Daoy (cell line): ENCODE measurements at places on chromosomes 1 and 21. TPM values are rescaled to one million over a fixed set of nuclear protein-coding genes. Genes with fewer than 3 reads are reported as not detected.

CELA3A gene
- not detected in 2 replicates for total RNA-seq

- no peak for DNase-seq
Measured at GRCh38 chr21:45207839-45208626, 79.7 kb downstream of the POFUT2 start.

FLG gene
- 0.24 and 0.34 TPM in 2 replicates for total RNA-seq

DNA sequence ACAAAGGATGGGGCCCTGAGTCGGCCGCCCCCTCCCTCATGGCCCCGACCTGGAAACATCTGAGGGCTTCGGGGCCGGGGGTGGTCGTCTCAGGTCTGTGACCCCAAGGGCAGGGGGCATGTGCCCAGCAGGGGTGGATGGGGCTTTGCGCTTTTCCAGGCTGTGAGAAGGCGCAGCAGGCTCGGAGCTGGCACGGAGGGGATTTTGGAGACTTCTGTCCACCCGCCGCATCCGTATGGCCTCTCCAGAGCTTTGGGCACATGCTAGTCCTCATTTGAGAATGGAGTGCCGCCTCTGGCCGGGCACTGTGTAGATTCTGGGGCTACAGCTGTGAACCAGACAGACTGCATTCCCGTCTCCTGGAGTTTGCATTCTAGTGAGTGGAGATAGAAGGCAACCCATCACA is 66.1 kb upstream of the WNT4 start:
- DNase-seq, result no peak

GRCh38 chr1:12179111-12179519 is 12.3 kb downstream of the TNFRSF1B start:
- peak; percentile 82 for DNase-seq

GRCh38 chr1:196361112-196361714 is 247.0 kb downstream of the KCNT2 start:
- no peak for DNase-seq

KAZN gene
- 6.3 and 6.7 TPM in 2 replicates for total RNA-seq

DNA sequence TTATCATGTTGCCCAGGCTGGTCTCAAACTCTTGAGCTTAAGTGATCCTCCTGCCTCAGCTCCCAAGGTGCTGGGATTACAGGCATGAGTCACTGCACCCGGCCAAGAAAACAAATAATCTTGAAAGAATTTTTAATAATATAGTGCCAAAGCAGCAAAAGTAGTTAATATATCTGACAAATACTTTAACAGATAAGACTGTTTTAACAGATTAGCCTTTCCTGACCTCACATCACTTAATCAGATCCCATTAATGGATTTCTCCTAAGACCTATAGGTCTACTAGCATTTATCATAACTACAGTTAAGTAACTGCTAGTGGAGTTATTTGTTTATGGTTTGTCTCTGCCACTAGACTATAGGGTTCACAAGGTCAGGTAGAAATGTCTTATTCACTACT is 61.1 kb upstream of the HP1BP3 start:
- no peak for DNase-seq

AADACL3 gene
- not detected in 2 replicates for total RNA-seq

DNA sequence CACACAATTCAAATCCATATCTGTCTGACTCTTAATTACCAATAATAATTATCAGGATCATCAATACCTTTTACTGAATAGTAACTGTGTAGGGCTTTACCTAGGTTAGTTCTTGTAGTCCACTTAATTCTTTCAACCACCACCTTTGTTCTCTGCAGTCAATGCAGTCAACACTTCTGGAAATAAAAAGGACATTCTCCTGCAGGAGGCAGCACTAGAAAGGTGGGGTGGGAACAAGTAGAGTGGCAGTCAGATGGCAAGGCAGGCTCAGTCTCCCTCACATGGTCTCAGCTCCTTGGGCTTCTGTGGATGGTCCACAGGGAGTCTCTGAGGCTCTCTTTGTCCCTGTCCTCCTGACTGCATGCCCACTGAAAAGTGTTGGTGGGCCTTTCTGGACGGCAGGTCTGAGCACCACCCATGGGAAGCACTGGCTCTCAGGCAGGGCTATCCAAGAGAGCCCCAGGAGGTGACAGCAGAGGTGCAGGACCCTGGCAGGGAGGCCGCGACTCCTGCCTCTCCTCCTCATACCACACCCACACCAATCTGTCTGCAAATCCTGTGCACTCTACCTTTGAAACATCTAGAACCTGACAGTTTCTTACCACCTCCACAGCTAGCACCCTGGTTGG is 237.3 kb downstream of the FOXD2 start:
- DNase-seq, result no peak

DNA sequence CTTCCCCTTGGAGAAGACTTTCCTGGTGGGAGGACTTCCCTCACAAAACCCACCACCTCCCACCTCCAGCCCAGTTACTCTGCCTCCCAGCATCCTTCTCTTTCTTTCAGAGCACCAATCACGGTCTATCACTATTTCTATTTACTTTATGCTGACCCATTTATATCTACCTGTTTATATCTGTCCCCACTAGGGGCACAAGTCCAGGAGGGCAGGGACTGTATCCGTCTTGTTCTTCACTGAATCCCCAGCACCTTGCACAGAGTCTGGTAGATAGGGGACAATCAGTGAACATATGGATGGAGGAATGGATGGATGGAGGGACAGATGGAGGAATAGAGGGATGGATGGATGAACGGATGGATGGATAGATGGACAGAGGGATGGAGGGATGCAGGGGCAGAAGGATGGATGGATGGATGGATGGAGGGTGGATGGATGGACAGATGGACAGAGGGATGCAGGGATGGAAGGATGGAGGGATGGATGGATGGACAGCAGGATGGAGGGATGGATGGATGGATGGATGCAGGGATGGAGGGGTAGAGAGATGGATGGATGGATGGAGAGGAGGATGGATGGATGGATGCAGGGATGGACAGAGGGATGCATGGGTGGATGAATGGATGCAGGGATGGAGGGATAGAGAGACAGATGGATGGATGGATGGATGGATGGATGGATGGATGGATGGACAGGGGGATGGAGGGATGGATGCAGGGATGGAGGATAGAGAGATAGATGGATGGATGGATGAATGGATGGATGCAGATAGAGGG is 5.5 kb downstream of the C1QB start:
- DNase-seq, result no peak

GRCh38 chr1:69750638-69751037 is 182.9 kb downstream of the LRRC7 start:
- DNase-seq, result no peak

DNA sequence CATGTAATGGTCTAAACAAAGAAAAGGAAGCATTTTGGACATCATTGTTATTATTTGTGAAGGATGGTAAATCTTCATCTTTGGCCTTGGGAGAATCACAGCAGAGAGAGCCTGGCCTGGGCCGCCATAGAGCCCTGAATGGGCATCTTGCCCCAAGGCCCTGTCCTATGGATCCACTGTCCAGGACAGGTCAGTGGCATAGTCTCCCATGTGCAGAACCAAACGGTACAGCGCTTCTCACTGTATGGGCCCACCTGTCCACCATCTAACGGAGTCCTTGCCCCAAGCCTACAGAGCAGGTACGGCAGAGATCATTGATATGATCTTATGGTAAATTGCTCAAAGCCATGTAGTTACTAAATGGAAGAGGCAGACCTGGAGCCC is 185.7 kb downstream of the FOXD2 start:
- no peak for DNase-seq

FAM110D gene
- total RNA-seq, result 0.51 TPM in 1 of 2 replicates, not detected in the other

- DNase-seq, result no peak
Measured at GRCh38 chr1:163196449-163196787, 6.3 kb downstream of the RGS5 start.

GRCh38 chr1:85240174-85240601 is 19.3 kb downstream of the C1orf52 start:
- DNase-seq, result peak; percentile 65

DNA sequence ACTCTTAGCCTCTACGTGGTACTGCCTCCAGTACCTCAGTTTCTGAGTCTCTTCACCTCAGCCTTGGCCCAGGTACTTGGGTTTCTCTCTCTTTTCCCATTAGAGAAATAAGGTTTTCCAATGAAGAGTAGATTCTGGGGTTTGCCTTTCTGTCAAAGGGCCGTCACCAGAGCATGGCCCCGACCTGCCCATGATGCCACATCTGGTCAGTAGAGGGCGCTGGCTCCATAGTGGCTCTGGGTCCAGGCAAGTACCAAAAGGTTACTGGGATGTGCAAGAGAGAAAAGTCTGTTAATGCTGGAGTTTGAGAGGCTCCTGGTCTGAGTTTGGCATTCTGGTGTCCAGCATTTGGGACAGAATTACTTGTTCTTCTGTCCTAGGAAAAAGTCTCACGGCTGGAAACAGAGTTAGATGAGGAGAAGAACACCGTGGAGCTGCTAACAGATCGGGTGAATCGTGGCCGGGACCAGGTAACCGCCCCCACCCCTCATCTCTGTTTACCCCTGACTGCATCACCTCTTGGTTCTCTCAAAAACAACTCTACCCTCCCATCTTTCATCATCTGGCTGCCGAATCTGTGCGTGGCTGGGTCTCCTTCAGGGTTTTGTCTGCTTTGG is 5.3 kb upstream of the TUFT1 start:
- DNase-seq, result peak; percentile 80

SRGAP2C gene
- total RNA-seq, result 13.8 and 13.9 TPM in 2 replicates

DNA sequence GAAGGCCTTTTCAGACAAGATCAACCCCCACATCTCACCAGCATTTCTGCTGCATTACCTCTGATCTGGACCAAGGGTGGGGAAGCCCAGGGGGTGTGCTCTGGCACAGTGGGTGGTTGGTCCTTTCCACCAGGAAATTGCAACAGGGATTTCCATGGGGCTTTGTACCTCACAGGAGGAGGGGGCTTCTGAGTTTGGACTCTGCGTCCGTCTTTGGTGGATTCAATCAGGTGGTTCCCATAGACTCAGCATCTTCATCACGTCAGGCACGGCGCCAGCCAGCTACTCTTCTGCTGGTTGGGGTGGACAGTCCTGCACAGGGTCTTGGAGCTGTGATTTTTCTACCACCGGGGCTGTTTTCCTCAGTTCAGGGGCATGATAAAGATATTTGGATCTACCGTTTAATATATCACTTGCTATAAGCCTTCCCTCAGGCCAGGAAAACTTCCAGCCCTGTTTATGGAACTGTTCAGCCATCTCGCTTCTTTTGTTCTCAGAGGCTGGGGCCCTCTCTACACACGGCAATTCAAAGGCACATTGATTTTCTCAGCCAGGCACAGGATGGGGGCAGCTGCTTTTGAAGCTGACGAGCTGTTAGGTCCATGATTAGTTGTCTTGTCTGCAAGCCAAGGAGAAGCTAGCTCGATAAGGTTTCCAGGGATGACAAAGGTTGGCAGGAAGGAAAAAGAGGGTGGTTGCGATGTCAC is 467.3 kb downstream of the CAMTA1 start:
- no peak for DNase-seq

GRCh38 chr1:175191659-175192058 is 917 bp downstream of the KIAA0040 start:
- DNase-seq, result peak; percentile 46

HLX gene
- 2.8 and 4.0 TPM in 2 replicates for total RNA-seq

- DNase-seq, result peak; percentile 98
Measured at GRCh38 chr1:201275253-201275666, 8.0 kb upstream of the PKP1 start.

- DNase-seq, result no peak
Measured at GRCh38 chr1:113975211-113975895, 3.9 kb upstream of the OLFML3 start.

DNA sequence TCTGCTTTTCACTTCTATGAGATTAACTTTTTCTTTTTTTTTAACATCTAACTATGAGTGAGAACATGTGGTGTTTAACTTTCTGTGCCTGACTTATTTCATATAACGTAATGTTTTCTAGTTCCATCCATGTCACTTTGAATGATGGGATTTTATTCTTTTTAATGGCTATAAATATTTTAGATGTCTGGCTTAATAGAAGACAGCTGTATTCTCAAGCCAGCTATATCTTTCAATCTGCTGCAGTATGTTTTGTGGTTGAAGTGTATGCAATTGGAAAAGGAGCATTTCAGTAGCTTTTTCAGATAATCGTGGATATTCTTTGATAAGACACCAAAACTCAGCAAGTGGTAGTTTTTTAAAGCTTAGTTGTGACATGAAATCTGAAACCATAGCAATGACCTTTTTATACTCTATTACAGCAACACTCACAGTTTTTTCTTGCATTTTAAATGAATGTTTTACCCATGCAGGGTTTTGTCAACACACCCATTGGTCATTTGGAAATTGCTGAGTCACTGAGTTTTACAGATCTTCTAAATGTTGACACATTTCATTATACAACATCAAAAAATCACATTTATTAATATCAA is 5.7 kb upstream of the SVBP start:
- no peak for DNase-seq

DNA sequence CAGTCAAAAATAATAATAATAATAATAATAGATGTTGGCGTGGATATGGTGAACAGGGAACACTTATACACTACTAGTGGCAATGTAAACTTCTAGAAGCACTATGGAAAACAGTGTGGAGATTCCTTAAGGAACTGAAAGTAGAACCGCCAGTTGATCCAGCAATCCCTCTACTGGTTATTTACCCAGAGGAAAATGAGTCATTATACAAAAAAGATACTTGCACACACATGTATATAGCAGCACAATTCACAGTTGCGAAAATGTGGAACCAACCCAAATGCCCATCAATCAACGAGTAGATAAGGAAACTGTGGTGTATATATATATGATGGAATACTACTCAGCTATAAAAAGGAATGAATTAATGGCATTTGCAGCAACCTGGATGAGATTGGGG is 176.0 kb downstream of the PLPP3 start:
- no peak for DNase-seq
